ENCODE measurements at places on chromosomes 7 and 10.

DNA sequence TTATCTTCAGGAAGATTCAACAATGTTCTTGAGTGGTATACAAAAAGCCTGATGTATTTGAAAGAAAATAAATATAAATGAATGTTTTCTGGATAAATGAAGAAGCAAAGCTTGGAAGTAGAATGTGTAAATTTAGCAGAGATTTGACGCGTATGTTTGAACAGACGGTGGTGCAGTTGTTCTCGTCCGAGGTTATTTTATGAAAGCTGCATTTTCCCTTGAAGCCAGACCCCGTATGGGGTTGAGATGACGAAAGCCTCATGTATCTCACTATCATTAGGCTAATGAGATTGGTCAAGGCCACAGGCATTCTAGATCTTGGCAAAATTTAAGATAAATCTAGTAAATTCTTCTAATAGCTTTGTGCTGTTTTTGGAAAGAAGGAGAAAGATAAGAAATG lies 195.2 kb downstream of the NXPH1 start:
- no peak for DNase-seq

- DNase-seq = no peak
Observed at GRCh38 chr7:109639561-109639960, 1069.9 kb downstream of the DNAJB9 start.

DNA sequence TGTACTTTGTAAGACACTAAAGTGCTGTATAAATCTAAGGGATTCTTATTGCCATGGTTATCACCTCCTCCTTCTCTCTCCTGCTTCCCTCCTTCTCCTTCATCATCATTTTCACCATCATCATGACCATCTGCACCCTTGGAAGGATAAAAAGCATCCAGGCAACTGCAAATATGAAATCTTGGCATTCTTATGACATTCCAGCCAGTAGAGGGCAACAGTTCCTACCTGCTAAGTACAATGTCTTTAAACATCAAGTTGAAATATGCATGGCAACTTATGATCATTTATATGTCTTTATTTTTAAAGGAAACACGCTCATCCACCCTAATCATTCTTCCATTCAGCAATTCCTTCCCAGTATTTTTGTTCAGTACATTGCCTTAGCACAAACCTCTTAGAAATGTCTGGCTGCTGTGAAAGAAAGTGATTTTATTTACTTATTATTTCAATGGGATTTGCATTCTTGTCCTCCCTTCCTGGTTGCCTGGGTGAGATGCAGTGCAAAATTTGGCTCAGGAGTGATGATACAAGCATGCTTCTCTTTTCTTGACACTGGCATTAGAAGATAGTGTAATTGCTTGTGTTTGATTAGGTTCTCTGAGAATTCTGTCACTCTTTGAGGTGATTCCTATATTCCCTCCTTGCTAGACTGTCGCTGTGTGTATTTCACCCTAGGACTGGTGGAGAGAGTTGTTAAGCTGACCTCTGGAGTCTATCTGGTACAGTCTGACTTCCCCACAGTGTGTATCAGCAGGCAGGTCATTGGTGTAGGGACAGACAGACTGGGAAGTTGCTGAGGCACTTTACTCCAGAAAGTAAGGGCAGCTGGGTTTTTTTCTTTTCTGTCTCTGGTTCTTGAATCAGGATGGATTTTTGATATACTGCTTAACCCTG lies 188.5 kb upstream of the BMPER start:
- DNase-seq = peak; percentile 71

DNA sequence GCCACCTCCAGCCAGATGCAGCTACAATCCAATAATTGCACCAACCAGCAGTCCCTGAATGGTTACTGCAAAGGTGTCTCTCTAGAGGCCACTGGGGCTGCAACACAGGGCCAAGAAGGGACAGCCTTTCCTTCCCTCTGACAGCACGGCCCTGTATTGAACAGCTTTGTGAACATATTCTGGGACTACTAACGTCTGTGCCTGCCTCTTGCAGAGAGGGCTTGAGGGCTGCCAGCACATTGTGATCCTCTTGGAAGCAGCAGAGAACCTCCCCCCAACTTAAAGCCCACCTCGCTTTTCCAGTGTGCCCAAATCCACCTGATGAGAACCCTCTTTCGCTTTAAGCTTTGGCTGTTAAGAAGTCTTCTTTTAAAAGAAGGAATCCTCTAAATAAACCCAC lies 415.9 kb downstream of the RPS24 start:
- DNase-seq = no peak

DNA sequence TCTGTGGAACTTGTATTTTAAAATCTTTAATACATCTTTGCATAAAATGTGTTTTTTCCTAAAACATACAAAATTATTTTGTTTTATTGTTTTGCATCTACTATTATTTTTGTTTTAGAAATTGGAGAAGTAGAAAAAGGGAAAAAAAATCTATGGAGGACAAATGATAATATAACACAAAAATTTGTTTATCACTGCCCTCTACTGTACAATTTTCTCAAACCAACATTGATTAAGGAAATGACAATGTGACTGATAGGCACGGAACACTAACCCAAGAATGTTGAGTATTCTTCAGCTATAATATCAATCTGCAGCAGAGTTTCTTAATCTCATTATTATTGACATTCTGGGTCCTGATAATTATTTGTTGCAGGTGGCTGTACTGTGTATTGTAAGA lies 9.5 kb upstream of the ING3 start:
- no peak for DNase-seq

GRCh38 chr7:134890246-134891240 lies 95.8 kb upstream of the AGBL3 start:
- DNase-seq = peak; percentile 87

- no peak for DNase-seq
Observed at GRCh38 chr7:5077740-5078139, 32.1 kb downstream of the RBAK start.

- DNase-seq = peak; percentile 85
Observed at GRCh38 chr7:2717293-2718261, 29.6 kb downstream of the AMZ1 start.

DNA sequence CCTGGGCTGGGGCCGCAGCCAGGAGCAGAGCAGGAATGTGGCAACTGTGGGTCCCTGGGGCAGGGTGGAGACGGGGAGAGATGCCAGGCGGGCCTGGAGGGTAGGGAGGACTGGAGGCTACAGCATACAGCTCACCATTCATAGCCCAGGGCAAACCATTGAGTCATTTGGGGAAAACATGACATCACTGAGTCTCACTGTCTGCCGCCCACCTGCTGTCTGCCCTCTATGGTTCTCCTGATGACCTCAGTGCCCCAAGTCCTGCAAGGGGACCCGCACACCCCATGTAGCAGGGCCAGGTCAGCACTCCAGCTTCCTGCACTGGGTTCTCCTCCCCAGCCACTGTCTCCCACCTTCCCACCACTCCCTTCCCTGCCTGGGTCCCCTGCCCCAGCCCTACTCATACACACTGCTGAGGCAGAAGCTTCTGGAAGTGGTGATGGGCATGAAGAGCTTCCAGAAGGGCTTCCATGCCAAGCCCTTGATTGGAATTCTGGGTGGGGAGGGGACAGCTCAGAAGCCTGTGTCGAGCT lies 10.4 kb downstream of the CHST3 start:
- DNase-seq = peak; percentile 48

DNA sequence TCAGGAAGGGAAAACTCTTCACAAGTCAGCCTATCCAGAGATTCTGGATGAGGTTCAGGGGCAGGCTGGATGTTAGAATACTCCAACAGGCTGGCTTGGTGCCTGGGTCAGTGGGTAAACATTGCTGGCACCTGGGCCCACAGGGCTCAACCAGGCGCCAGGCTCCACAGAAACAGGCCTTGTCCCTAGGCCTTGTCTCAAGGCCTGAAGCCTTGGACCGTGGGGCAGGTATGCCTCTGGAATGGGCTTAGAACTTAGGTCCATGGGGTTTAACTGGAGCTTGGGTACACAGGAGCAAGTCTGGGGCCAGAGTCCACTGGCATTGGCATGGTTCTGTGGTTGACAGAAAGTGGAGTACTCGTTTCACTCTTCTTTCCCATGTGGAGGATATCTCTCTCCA lies 263.0 kb upstream of the ETV1 start:
- DNase-seq = no peak

DNA sequence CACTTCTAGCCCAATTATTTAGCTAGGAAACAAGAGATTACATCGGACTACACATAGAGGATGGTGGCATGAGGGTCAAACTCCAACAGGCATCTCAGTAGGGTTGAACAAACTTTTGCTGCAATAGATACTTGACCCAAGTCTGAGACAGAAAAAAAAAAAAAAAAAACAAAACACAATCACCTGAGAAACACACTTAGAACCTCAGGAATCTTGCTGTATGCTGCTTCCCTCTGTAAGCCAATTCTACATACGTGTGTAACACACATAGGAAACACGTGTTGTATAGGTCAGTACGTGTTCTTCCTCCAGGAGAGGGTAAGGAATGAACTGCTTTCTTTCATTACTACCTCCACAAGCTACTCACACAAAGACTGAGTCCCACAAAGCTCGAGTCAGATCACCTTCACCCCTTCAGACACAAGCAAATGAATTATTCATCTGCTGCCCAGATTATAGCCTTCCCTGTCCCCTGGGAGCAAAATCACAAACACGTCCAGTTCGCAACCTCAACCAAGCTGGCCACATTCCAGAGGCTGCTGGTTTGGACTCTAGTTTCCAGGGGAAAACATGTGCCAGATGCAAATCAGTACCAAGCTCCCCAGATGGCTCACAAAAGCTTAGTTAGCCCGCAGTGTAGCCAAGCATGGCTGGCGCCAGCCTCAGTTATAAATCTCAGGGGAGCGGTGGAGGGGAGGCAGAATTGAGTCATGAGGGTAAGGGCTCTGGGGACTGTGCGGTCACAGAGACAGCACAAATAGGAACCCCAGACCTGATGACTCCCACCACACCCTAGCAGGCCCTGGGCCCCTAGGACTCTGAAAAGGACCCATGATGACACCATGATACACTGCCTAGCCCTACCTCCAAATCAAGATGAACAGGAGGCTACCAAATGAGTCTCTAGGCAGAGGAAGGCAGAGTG lies 15.1 kb downstream of the PSAP start:
- DNase-seq = peak; percentile 91

- no peak for DNase-seq
Observed at GRCh38 chr7:95433952-95434556, 774 bp downstream of the PON2 start.

DNA sequence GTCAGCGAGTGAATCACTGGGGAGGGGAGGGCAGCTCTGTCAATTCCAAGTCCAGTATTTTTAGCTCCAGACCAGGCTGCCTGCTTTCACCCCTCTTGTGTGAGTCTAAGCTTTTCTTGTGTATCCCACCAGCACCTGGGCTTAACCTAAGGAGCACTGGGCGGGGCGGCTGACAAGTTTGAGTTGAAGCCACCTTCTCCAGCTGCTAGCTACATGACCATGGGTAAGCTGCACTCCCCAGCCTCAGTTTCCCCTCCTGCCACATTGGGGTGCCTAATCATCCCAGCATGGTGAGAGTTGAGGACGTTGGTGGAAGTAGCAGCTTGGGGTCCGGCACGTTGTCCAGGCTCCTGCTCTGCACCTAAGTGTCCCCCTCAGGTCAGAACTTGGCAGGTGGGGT lies 89.8 kb upstream of the PCBD1 start:
- DNase-seq = no peak

DNA sequence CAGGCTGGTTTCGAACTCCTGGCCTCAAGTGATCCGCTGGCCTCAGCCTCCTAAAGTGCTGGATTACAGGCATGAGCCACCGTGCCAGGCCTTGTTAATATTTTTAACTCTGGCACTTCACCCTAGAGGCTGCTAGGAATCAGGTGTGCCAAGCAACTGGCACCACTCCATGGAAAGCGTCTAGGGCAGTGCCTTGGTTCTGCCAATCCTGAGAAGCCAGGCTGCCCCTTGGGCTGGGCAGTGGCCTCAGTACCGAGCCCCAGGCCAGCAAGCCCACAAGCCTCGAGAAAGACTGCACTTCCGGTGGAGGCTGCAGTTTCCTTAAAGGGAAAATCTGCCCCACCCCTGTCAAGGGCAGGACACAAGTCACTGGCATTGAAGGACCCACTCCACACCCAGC lies 11.3 kb downstream of the ALKBH4 start:
- DNase-seq = no peak

GRCh38 chr10:18735711-18736110 lies 76.5 kb downstream of the ARL5B start:
- peak; percentile 25 for DNase-seq
